ENCODE measurements at places on chromosomes 12 and 14. TPM values are rescaled to one million over a fixed set of nuclear protein-coding genes. Genes with fewer than 3 reads are reported as not detected.

The NFATC4 gene
- 13.3 TPM for total RNA-seq

The SPX gene
- total RNA-seq = 10.0 TPM

- DNase-seq = no peak
Measured at GRCh38 chr14:97137705-97138104, 340.5 kb downstream of the VRK1 start.

GRCh38 chr12:94380507-94380906 is 79.2 kb downstream of the CEP83 start:
- no peak for DNase-seq

- peak; percentile 90 for DNase-seq
Measured at GRCh38 chr12:12786706-12787601, 1.5 kb downstream of the APOLD1 start.

- DNase-seq = no peak
Measured at GRCh38 chr12:82904219-82904790, 217.6 kb downstream of the TMTC2 start.

- no peak for DNase-seq
Measured at GRCh38 chr12:58873496-58873895, 46.8 kb downstream of the LRIG3 start.

The HHIPL1 gene
- 1.9 TPM for total RNA-seq

DNA sequence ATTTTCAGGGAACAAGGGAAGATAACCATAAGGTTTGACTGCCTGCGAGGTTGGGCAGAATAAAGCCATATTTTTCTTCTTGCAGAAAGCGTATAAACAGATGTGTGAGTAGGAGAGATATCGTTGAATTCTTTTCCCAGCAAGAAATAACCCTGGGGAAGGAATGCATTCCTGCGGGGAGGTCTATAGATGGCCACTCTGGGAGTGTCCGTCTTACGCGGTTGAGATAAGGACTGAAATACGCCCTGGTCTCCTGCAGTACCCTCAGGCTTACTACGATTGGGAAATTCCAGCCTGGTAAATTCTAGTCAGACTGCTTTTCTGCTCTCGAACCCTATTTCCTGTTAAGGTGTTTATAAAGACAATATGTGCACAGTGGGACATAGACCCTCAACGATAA is 225.0 kb downstream of the LRIG3 start:
- DNase-seq = no peak

The TMTC1 gene
- total RNA-seq = 33.2 TPM

DNA sequence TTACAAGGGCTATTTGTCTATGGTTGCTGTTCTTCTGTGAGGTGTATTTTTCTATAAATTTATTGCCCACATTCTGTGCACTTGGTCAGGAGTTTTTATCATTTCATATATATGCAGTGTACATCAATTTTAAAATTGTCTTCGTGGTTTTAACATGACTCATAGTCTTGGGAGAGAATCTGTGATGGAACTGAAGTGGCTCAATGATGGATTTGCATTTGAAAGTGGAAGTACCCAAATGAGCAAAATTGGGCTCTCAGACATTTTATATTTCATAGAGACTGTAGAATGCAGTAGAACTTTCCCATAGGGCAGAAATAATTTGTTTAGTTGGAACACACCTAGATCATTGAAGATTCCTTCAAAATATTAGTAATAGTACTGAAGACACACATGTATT is 1.9 kb upstream of the SCFD1 start:
- DNase-seq = no peak

GRCh38 chr12:53352331-53353256 is 16.4 kb upstream of the SP7 start:
- peak; percentile 84 for DNase-seq

- no peak for DNase-seq
Measured at GRCh38 chr12:18257251-18257650, 4.1 kb upstream of the PIK3C2G start.

- no peak for DNase-seq
Measured at GRCh38 chr12:85588221-85588620, 248.0 kb downstream of the RASSF9 start.

DNA sequence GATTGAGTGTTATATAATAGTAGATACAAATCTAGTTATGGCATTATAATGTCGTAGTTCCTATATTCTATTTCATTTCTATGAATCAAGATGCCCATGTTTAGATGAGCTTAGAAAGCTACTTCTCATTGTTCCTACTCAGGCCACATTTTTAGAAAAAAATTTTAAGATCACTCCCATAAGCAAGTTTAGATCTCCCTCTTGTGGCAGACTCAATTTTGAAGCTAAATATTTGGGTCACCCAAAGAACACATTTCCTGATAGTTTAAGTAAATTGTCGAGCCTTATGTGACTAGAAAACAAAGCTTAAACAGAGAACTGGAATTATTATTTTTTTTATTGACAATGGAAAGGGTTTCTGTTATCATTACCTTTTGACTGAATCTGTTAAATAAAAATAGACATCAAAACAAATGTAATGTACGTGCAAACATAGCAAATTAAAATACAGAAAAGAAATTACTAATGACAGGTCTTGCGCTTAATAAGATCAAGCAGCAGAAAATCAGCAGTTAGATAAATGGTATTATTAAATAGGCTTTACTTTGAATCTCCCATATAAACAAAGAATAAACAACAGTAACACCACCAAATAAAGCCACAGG is 180.2 kb downstream of the ACSS3 start:
- no peak for DNase-seq

DNA sequence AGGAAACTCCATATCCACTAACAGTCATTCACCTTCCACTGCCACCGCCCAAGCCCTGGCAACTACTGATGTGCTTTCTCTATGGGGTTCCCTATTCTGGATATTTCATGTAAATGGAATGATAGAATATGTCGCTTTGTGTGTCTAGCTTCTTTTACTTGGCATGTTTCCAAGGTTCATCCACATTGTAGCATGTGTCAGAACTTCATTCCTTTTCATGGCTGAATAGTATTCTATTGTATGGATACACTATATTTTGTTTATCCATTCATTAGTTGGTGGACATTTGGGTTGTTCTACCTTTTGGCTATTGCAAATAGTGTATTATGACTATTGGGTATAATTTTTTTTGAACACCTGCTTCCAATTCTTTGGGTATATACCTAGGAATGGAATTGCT is 8.6 kb downstream of the POU6F1 start:
- no peak for DNase-seq

DNA sequence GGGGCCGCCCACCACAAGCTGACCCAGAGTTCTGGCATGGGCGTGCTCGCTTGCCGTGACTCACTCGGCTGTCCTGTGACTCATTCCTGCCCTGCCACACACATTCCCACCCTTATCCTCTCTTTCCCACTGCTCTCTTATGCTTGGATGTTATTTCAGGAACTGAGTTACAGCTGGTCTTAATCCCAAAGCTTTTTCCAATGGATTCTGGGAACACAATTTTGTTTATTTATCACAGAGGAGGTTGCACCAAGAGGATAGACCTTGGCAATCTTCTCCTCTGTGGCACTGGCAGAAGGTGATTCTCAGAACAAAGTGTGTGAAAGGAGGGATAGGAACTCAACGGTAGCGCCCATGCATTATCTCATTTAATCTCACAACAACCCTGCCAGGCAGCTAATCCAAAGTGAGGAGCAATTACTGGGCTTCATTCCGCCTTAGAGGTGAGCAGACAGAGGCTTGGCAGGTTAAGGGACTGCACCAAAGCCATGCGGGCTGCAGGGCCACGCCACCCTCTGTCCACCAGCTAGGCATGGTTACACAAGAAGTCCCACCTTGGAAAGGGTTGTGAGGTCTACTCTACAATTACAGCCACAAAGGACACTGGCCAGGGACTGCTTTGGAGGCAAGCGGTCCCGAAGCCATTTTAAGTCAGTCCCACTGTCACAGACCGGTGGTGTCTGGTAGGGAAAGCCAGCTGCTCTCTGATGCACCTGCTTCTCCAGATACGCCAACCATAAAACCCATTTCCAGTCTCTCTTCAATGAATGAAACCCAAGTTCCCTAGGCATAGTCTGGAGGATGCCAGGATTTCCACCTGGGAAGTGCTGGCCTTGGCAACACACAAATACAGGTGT is 32.9 kb downstream of the SYNE3 start:
- DNase-seq = peak; percentile 89

The VDR gene
- 1.3 TPM for total RNA-seq

The BMAL2 gene
- 8.9 TPM for total RNA-seq

The ZNF641 gene
- total RNA-seq = 15.3 TPM

DNA sequence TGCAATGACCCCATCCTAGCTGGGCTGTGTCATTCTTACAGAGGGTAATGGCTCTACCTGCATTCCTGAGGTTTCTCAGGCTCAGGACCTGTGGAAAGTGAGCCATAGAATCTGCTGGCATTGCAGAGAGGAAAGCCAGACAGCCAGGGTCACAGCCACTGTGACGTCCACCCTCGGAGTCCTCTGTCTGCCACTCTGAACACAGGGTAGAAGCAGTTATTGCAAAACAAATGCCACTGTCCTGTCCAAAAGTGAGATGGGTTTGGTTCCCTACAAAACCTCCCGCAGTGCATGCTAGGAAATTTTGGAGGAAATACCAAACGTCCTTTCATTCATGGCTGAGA is 37.8 kb downstream of the TNFAIP2 start:
- no peak for DNase-seq

- no peak for DNase-seq
Measured at GRCh38 chr12:78695749-78696148, 168.8 kb upstream of the SYT1 start.

DNA sequence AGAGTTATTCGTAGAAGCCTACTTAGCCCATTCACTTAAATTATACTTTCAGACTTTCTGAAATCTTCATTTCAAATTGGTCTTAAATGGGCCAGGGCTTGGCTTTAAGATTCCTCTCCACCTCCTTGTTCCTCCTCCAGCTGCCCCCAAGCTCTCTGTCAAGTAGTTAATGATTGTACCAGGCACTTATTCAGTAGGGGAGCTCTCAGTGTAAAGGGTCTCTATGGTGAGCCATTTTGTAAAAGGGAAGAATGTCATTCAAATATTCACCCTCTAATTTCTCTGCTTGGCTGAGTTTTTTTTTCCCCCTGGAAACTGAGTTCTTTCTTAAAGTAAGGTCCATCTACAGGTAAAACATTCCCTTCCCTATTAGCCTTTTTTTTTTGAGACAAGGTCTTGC is 96.6 kb downstream of the SUDS3 start:
- DNase-seq = no peak

The RNF212B gene
- not detected for total RNA-seq

The RPL41 gene
- 1,517 TPM for total RNA-seq

- DNase-seq = no peak
Measured at GRCh38 chr12:106580671-106581508, 1.9 kb upstream of the RFX4 start.

- no peak for DNase-seq
Measured at GRCh38 chr12:4119157-4119761, 154.3 kb upstream of the CCND2 start.

DNA sequence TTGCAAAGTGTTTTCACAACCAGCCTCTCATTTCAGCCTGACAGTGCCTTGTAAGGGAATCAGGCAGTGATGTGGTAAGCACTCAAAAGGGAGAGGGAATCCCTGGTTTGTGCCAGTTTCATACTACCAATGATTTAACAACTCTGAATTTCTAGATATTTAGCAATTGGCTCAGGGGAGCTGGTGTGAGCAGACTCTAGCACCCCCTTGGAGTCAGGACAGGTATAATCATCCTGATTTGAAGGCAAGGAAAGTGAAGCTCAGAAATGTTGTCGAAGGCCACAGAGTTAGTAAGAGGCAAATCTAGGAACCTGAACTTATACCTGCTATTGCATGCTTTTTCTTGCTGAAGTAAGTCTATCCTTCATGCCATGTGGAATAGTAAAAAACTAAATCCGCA is 63.1 kb upstream of the DACT1 start:
- DNase-seq = no peak

- DNase-seq = no peak
Measured at GRCh38 chr12:53300187-53300586, 692 bp downstream of the MYG1 start.

The CLMN gene
- 6.0 TPM for total RNA-seq

DNA sequence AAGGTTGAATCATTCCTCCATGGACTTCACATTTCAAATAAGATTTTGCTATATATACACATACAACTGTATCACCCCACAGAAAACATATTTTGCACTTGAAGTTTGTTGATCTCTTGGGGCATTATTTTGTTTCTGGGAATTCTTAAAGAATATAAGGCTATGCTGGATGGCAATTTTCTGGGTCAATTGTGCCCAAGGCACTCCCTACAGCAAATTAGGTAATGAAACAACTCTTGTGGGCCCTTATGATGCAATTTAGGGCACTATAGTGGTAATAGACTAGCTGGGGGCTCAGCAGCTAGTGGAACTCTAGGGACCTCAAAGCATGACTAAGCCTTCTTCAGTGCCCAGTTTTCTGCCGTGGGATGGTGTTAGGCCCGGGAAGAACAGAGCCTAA is 444.4 kb downstream of the NRXN3 start:
- DNase-seq = no peak

The EGLN3 gene
- 326 TPM for total RNA-seq

DNA sequence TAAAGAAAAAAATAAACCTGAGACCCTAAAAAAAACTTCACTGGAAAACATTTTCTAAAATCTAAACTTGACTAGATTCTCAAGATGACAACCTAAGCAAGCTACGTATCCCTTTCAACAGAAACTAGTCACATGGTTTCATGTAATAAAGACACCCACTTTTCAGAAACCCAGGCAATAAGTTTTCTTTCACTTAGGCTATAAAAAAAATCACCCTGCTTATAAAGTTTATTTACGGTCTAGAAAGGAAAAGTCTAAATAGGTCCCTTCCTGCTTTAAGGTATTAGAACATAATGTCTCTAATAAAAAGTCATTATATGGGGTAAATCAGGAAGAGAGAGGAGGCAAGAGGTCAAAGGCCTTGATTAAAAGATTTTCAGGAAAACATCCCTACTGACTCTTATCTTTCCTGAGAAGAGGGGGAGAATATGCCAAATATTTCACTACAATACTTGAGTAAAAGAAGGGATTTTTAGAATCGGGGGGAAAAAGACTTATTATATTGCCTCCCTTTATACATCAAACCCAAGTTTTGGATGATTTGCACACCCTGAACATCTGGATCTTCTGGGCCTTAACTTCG is 9.5 kb downstream of the CLIP1 start:
- DNase-seq = no peak

The OR6C76 gene
- total RNA-seq = not detected

DNA sequence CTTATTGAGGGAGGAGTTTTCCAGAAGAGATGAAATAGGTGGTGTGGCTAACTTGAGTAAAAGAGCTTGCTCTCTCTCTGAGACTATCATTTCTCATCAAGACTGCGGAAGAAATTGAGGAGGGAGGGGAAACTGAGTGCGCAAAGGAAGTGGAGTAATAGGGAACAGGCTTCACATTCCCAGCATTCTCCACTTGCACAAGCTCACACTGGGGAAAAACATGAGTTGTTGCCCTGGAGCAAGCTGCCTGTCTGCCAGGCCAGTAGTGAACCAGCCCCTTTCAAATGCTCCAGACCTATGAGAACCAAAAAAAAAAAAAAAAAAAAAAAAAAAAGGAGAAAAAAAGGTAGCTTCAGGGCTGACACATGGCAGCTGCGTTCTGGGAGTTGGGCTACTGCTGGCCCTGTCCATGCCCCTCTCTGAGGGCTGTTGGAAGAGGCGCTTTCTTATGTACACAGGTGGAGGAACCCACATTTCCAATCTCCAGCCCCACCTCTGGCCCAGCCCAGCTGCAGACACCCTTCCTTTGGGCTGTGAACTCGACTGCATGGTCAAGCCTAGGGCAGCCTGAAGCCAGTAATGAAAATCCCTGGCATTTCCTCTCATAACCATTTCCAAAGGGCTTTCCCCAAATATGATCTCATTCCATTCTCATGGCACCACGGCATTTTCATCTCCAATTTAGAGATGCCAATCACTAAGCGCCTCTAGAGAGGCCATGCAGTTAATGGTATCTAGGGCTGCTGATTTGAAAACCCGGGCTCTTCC is 32.5 kb upstream of the EMP1 start:
- no peak for DNase-seq

GRCh38 chr14:80956922-80957321 is 1.5 kb downstream of the TSHR start:
- no peak for DNase-seq
